ENCODE measurements at places on chromosomes 6 and 20.

DNA sequence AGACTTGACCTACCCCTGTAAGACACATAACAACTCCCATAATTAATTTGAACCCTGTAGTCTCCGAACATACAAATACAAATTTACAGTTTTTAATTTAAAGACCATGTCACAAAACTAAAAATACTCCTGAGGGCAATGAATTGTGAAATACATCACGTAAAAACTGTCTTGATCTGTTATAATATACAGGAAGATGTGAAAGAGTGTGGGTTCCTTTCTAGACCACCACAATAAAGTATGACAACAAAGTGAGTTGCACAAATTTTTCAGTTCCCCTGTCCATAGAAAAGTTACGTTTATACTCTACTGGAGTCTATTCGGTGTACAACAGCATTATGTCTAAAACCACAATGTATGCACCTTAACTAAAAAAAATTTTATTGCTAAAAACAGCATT lies 11.0 kb upstream of the BLOC1S5 start:
- no peak for DNase-seq

- DNase-seq, result no peak
Observed at GRCh38 chr6:75296811-75297779, 12.5 kb upstream of the TMEM30A start.

- no peak for DNase-seq
Observed at GRCh38 chr20:18031888-18032509, 25.7 kb downstream of the OVOL2 start.

DNA sequence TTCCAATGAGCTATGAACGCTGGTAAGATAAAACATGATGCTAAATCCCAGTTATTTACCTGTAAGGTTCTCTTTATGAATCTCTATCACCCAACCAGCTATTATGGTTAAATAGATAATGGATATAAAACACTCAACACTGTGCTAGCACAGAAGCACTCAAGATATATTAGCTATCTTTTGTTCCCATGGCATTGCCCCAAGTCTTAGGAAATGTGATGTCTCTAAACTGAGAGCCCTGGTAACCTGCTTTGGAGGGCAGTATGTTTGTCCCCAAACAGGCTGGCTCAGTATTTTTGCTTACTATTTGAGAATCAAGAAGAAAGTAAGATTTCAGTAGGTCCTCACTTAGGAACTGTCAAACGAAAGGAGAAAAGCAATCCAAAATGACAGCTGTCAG lies 90.5 kb downstream of the BTBD9 start:
- no peak for DNase-seq

- DNase-seq, result no peak
Observed at GRCh38 chr20:46625875-46626373, 25.3 kb downstream of the SLC13A3 start.

DNA sequence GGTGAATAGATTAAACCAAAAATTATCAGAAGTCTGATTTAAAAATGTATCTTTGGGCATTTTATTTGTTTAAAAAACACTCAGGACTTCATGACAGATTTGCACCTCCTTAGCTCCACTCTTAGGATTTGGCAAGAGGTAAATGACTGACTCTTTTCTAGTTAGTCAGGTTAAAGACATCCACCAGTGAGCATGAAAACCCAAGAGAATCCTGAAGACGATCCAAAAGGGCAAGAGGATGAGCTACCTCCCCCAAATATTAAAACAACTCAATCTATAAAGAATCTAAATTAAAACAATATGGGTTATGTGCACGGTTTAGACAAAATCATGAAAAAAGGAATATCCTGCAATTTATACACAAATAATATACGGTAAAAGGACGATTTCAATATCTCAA lies 89.4 kb upstream of the OPRM1 start:
- DNase-seq, result no peak

- DNase-seq, result peak; percentile 30
Observed at GRCh38 chr20:52083627-52084232, 107.8 kb downstream of the ZFP64 start.

DNA sequence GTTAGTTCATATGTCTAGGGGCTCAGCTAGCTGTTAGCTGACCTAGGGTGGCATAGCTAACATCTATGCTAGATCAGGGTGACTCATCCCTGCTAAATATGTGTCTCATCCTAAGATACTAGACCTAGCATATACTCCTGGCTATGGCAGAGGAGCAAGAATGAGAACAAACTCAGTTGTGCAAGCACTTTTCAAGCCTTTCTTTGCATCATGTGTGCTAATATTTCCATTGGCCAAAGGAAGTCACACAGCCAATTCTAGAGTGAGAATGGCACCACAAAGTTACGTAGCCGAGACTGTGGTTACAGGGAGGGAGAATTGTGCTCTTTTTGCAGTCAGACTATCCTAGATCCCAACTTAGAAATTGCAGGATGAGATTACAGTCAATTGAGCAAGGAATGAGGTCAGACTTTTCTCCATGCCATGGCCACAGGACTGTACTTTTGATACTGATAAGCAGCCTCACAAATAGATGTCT lies 78.7 kb downstream of the PLCB4 start:
- DNase-seq, result no peak

DNA sequence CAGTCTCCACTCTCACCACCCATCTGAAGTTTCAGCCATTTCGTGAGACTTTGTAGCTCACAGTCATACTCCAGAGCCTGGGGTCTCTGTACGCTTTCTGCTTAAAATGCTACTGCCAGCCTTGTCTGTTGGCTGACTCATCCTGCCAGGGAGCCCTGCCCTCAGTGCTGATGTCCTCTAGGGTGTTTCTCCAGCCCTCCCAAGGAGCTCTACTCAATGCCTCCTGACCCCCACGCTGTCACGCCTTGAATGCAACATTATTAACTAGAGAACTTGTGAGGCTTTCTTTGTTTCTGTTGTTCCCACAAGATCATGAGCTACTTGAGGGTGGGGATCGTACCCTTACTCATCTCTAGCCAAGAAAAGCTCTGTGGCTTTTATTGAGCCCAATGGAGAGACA lies 20.1 kb downstream of the KIF16B start:
- no peak for DNase-seq

- no peak for DNase-seq
Observed at GRCh38 chr6:159989492-159990480, 20.9 kb downstream of the IGF2R start.

DNA sequence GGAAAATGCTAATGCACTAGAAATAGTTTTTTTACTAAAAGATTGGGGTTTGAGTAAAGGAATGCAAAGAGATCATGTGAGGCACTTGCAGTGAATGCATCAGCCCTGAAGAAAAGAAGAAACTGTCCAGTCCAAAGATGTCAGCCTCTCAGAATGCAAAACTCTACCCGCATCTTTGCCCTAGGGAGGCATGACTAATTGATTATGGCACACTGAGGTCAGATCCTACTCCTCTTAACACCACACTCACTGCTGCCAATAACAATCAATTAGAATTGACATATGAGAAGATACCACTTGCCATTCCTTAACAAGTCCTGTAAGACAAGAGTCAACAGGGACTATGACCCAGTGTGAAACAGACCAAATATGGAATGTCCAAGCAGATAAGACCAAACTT lies 262.3 kb upstream of the PLN start:
- no peak for DNase-seq

- DNase-seq, result peak; percentile 37
Observed at GRCh38 chr20:33994222-33994913, 657 bp downstream of the RALY start.

DNA sequence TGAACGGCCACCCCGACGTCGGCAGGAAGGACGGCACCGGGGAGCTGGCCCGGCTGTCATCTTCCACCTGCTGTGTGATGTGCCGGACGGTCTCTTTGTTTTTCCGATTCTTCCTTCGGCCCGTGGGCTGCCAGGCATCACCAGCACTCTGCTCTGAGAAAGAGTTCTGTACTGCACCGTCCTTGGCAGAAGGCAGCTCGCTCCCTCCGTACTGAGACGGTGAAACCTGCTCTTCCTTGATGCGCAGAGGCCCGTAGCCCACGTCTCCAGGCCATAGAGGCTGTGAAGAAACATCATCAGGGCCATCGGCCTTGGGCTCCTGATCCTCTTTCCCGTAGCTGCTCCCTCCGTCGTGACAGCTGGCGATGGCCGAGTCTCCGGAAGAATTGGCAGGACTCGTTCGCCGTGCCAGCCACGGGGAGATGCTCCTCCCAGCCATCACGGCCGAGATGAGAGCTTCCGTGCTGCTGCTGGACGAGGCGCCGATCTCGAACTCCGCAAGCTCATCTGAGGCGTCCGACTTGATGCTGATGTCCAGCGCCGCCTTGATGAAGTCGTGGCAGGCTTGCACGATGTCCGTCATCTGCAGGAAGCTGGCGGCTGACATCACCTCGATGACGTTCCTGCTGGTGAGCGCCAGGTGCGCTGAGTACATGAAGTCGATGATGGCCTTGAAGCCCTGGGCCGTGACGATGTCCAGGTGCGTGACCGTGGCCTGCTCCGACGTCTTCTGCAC lies 41.1 kb downstream of the ZBTB46 start:
- no peak for DNase-seq

- no peak for DNase-seq
Observed at GRCh38 chr6:747921-748320, 55.0 kb upstream of the EXOC2 start.

DNA sequence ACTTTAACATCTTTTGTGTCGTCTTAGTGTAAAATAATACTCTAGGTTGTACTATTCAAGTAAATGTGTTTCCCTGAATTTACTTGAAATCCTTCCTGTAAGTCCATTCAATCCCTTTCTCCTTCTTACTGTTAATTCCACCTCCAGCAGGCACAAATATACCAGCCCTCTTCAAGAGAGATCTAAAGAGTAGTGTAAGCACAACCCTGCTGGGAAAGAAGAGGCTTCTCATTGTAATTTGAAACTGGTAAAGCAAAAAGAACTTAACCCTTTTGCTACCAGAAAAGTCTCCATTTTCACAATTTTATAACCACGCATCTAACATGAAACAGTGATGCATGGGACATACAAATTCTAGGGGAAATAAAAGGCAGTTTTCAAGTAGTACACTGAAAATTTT lies at the start of gene BMP5:
Gene BMP5, minus strand, starts transcription at position 191 of the 400 bp plus-strand sequence. CDS start 725 bp downstream, outside the sequence.
- DNase-seq, result no peak

DNA sequence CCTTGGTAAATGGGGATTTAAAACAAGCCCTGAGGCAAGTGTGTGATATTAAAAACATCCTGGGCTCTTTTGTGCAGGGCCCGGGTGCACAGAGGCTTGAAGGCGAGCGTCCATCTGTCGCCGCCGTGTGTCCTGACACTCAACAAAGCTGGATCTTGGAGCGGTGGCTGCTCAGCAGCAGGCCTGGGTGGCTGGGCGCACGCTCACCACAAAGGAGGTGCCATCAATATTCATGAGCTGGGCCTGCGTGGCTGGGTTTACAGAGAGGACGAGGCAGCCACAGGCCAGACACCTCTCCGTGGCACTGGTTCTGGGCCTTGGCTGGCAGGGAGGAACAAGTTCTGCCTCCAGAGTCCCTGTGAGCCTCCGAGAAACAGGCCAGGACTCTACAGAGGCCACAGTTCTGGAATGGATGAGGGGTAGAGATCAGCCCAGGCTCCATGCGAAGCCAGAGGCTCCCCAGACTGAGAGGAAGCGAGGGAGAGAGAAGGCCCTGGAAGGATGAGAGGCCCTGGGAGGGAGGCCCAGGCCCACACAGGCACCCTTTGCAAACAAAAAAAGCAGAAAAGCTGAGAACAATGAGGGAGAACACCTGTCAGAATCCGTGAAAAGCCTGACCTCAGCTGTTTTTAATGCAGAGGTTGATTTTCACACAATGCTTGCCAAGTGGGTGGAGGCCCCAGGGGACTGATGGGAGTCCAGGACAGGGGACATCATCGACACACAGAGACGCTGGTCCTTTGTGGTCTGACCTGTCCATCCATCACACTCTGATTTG lies 21.9 kb downstream of the BHLHE23 start:
- DNase-seq, result peak; percentile 72

DNA sequence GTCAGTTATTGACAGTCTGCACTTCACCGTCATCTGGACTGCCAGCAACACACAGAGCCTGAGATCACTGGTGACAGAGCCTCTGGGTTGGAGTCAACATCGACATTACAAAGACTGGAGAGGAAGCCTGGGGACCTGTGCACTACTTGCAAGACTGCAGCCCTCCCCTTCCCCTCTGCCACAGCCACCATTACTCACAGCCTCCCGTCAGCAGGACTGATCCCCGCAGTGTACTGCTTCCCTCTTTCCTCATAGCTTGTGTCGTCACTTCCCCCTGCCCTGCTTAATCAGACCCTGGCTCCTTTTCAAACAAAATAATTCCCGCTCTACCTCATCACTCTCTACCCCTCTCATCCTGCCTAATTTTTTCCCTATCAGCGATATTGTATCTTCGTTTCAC lies 235.5 kb upstream of the KCNQ5 start:
- DNase-seq, result no peak

GRCh38 chr6:87716928-87717614 lies 15.0 kb upstream of the AKIRIN2 start:
- DNase-seq, result no peak

DNA sequence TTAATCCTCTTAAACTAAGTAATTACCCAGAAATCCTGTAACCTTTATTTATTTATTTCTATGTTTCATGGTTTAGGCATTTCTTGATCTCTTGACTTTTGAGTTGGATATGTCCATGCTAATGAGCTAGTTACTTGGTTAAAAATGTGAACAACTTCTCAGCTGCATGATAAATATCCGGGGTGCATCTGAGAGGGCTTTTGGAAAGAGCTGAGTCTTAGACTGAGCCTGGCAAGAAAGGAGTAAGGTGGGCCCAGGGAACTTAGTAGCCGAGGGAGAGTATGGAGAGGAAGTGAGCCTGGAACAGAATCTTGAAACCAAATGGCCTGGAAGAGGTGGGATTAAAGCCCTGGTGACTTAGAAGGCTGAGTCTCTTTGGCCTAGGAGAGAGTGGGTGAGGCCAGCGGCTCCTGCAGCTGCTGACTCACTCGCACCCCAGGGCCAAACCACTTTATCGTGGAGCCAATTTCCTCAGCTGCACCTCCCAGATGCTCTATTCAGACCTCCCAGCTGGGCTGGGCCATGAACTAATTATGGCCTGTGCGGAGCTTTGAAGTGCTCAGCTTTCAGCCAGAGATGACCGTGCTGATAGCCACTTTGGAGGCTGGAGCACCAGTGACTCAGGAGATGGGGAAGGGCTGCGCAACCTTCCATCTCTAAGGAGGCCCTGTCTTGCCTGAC lies 19.1 kb downstream of the TGM3 start:
- no peak for DNase-seq

DNA sequence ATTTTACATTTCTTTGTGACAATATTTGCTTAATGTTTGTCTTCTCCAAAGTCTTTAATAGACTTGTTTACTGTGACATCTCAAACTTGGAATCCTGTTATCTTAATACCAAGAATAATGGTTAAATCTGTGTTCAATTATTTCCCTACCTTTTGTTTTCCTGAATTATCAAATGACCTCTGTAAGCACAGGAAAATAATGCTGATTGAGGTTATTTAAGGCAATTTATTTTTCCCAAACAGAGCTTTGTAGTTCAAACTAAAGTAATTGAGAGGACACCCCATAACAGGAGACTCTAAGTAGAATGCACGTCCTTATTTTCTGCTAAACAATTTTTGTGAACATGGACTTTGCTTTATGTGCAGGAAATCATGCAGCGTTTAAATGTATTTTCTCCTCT lies 195.0 kb downstream of the BTBD3 start:
- no peak for DNase-seq

GRCh38 chr6:124522335-124522734 lies 439.9 kb upstream of the RNF217 start:
- DNase-seq, result no peak
